ENCODE measurements at places on chromosomes 1 and 21.
A peak's percentile ranks its signal among the peaks of the same experiment; 100 is the strongest.

DNA sequence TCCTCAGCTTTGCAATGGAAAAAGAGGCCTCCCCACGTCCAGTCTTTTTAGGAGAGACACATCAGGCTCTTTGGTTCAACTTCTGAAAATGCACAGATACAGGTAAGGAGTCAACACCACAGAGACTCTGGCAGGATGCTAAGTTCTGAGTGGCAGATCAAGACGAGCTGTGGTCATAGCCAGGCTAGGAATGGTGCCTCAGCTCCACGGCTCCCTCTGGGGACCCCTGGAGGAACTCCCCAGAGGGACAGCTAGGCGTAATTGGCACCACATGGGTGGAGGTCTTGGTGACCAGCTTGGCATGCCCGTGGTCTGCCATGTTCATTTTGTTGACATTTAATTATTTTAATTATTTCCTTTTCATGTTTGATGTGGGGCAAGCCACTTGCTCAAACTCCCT lies 206.1 kb downstream of the KAZN start:
- no peak for DNase-seq

GRCh38 chr1:22089134-22089571 lies 36.6 kb downstream of the CDC42 start:
- no peak for DNase-seq

- DNase-seq, result no peak
These were observed 34.9 kb downstream of the ASH1L start for GRCh38 chr1:155527677-155528076.

- DNase-seq, result no peak
These were observed 2.0 kb upstream of the ADPRS start for GRCh38 chr1:36086529-36087232.

DNA sequence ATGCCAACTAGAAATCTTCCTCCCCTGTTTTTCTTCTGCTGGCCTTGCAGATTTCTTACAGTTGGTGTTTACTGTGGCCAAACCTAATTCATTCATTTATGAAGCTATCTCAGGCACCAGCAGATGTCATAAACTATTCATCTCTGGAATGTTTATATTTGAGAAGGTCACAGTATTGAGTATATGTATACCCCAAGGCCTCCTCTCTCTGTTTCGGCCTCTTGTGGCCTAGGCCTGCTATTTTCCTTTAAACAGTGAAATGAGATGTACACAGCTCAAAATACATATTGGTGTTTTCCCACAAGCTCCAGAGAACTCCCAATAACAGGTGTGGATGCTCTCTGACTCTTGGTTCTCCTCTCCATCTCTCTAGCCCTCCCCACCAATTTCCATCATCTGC lies 520.7 kb upstream of the CAMK1G start:
- DNase-seq, result no peak

DNA sequence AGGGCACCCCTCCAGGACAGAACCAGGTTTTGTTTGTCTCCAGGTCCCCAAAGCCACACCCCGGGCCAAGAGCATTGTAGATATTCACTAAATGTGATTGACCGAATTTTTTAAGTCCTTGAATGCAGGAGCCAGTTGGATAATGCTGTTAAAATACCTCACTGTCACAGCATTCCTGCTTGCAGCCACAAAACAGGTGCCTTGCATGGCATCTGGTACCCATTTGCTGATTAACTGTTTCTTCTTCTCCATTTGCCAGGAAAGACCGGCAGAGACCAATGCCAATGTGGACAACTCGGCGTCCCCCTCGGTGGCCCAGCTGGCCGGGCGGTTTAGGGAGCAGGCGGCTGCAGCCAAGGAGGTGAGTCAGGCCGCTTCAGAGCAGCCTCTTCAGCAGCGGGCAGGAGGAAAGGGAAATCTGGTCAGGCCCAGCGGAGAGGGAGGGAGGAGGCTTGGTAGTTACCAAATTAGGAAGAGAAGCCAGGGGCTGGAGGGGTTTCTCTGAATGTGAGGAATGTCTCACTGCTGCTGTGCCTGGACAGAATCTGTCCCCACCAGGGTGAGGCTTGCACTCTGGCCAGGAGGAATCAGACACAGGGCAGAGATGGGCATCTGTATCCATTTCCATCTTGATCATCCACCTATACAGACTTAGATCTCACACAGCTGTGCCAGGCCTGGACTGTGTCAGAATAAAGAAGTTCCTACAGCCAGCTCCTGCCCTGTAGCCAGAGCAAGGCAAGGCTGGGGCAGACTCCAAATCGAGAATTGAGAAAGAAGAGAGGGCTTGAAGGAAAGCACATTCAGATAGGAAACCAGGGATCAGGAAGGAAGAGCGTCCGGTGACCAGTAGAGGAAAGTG lies 37.9 kb upstream of the MPZL1 start:
- no peak for DNase-seq

GRCh38 chr1:147515045-147515869 lies 26.0 kb upstream of the BCL9 start:
- DNase-seq, result peak; percentile 28

DNA sequence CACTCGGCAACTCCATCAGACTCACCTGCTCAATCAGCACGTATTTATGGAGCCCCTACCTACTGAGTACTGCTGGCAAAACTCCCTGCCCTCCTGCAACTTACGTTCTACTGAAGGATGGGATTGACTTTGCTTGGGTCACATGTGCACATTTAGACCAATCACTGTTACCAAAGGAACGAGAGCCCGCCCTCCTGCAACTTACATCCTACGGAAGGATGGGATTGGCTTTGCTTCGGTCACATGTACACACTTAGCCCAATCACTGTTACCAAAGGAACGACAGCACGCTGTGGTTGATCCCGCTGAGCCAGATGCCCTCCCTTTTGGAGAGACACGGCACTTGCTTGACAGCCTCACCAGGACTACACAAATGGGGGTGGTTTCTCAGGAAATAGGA lies 46.0 kb downstream of the UBIAD1 start:
- no peak for DNase-seq

DNA sequence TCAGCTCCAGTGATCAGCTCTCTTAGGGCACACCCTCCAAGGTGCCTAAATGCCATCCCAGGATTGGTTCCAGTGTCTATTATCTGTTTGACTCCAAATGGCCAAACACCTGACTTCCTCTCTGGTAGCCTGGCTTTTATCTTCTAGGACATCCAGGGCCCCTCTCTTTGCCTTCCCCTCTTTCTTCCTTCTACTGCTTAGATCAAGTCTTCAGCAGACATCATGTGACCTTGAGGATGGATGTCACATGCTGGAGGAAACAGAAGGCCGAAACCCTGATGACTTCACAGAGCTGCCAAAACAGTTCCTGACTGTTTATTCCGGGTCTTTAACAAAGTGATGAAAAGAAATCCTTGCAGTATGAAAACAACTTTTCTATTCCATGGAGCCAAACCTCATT lies 24.4 kb upstream of the WDR26 start:
- no peak for DNase-seq

- no peak for DNase-seq
These were observed 18.3 kb downstream of the ATAD3B start for GRCh38 chr1:1489861-1490260.

- peak; percentile 36 for DNase-seq
These were observed 2.2 kb downstream of the IKBKE start for GRCh38 chr1:206472454-206472853.

GRCh38 chr21:26070822-26071425 lies 99.6 kb downstream of the APP start:
- peak; percentile 43 for DNase-seq

DNA sequence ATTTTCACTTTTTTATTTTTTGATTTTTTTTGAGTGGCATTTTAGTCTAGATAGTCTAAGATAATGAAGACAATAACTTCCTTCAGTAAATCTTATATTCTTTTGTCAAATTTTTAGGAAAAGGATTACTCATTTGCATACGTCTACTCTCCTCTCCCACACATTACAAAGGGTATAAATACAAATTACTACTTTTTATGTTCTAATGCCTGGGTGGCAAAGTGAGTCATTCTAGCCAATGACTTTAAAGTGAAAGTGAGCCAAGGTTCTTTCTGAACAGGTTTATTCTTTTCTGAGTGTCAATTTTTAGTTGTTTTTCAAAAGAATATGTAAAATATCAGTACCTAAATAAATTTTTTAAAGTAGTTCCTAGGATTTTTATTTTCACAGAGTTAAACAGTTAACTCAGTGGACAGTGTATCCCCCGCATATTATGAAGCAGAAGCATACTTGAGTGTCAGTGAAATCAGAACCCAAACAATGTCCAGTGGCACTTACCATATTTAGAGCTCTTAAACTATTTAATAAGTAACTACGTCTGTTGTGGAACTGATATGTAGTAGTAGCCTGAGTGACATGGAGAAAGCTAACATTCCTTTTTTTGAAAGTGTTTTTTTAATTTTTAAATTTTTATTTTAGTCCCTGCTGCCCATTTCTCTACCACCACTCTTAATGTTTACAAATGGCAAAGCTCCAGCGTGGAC lies 141.7 kb downstream of the PHTF1 start:
- no peak for DNase-seq

DNA sequence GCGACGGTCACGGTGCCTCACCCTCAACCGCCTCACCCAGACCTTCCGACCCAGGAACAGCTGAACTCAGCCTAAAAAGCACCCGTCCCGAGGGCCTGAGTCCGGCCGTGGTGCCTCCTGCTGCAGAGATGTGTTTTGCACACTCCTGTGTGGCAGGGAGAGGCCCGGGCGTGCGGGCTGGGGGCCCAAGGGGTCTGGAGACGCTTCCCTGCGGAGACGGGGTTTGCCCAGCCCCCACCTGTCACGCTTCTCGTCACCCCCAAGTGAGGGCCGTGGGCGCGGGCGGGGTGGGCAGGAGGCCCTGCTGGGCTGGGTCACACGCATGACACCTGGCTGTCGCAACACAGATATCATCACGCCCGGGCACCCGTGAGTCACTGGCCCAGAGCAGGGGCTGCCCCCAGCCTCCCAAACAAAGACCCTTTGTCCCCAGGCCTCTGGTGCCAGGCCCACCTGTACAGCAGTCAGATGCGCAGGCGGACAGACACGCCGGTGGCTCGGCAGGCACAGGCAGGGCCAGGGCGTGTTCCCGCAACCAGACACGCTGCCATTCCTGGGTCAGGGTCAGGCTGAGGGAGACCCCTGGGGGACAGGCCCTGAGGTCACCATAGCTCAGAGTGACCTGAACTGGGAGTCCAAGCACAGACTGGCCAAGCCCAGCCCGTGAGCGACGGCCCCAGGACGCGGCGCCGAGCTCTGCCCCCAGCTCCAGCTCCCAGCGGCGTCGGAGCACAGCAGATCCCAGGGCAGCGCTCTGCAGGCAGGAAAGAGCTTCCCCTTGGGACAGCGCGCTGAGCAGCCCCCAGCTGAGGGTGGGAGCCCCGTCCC lies 6.1 kb downstream of the B3GALT6 start:
- DNase-seq, result no peak

DNA sequence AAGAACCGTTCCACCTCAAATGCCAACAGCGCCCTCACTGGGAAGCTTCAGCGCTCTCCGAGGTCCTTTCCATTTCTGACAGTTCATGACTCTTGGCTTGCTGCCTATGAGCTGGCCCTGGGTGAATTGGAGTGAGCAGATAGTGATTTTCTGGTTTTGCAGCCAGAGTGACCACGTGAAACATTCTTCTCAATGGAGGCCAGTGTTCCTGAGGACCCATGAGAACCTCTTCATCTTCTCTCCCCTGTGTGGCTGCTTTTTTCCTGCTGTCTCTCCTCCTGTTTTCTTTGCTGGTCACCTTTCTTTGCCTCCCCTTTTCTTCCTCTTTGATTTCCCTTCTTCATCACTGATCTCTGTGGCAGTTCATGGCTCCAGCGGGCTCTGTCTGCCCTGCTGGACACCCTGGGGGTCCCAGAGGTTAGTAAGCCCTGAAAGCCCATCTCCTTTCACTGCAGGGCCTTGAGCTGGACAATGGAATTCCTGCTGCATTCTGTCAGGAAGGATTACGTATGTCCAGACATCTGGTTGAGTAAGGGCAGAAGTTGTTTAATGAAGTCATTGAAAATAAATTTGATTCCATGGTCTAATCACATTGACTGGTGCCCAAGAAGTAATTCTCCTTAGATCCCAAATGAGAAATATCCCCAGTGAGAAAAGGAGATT lies 29.9 kb downstream of the VASH2 start:
- no peak for DNase-seq
